ENCODE measurements at places on chromosomes 11 and 22.
A peak's percentile ranks its signal among the peaks of the same experiment; 100 is the strongest.

- DNase-seq: no peak
Measured at GRCh38 chr22:37195921-37196320, 7.9 kb upstream of the C1QTNF6 start.

GRCh38 chr11:32105871-32106560, 15.1 kb downstream of the RCN1 start:
- DNase-seq: no peak

- DNase-seq: no peak
Measured at GRCh38 chr11:37199082-37199481, 601.0 kb upstream of the RAG2 start.

DNA sequence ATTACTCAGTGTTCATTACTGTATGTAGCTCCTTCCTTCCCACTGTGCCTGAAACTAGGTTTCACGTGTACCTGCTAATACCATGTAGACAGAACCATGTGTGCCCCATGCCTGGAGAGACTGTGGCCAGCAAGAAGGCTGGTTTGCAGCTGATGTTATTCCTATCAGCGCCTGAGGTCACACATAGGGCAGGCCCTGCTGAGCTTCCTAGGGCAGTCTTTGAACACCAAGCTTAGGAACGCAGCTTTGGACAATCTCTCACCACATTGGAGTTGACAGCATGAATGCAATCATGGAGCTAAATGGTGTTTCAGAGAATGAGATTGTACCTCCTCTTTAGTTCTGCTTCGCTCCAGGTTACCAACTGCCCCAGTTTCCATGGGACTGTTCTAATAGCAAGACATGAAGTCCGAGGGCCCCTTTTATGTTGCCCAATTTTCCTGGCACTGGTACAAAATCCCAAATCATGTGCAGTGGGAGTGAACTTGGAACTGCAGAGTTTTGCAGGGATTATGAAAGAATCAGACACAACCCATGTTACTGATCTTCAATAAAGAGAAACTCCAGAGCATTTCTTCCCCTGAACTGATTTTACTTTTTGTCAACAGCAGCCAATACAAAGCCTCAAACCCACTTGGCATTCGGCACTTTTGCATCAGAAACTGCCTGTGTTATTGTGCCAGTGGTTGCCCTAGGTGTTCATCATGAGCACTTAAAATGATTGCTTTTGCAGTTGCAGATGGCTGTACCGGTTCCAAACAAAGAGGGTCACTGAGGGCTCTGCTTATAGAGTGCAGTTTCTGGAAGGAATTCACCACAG, 154.2 kb upstream of the TTC12 start:
- no peak for DNase-seq

GRCh38 chr11:22742157-22742613, 75.8 kb downstream of the GAS2 start:
- no peak for DNase-seq

- DNase-seq: no peak
Measured at GRCh38 chr22:44525941-44526778, 28.1 kb upstream of the RTL6 start.

DNA sequence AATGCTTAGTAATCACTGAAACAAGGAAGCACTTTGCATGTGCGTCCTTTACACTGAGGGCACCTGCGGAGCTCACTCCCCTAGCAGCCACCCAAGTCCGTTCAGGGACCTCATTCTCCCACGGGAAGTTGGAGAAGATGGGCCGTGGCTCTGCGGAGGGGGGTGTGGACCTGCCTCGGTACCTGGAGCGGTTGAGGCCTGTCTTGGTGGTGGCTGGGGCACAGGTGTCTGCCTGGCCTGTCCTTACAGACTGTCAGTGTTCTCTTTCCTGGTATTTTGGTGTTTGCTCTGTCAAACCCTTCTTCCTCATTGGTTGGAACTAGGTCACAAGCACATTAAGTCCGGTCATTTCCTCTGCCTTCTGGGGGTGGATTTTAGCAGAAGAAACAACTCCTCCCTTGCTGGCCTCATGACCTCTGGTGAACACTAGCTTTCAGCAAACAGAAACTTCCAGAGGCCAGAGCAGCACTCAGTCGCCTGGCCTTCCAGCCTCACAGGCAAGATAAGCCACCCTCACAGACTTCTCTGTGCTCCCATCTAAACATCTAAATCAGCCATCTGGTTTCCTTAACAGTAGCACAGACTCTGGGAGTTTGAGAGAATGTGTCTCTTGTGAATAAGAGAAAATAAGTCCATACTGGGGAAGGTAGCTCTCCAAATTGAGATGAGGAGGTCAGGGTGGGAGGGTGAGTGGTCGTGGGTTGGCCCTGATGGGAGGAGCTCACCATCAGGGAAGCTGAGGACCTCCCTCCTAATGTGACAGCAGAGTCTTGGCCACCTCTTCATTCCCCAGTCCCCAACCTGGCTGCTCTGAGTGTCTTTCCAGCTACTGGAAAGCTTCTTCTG, 8.6 kb downstream of the SNAP29 start:
- peak; percentile 11 for DNase-seq
